ENCODE measurements at places on chromosomes 2 and 18. TPM values are rescaled to one million over a fixed set of nuclear protein-coding genes. Genes with fewer than 3 reads are reported as not detected.

DNA sequence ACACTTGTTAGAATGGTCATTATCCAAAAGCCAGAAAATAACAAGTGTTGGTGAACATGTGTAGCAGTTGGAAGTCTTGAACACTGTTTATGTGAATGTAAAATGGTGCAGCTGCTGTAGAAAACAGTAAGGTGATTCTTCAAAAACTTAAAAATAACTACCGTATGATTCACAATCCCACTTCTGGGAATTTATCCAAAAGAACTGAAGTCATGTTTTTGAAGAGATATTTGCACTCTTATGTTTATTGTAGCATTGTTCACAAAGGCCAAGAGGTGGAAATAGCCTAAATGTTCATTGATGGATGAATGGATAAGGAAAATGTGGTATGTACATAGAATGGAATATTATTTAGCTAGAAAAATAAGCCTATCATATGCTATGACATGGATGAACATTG is 6.3 kb upstream of the SPP2 start:
- DNase-seq, result no peak

The PLGLB1 gene
- total RNA-seq, result 4.4 TPM

DNA sequence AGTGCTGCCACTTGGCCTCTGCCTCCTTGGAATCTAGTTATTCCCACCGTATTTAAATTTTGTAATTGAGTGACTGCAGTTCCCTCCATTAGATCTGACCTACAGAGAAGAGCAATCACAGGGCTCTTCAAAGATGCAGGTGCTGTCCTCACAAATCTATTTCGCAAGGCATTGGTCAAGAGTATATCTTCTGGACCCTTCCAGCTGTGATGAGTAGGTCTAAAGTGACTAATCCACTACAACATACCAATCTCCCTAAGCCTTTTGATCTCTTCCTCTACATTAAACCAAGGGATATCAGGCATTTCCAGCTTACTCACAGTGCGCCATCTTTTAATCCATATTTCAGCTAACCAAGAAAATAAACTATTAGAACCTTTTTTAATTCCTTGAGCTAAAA is 65.1 kb upstream of the COL3A1 start:
- no peak for DNase-seq

The IL1RL2 gene
- total RNA-seq, result 1.4 TPM
